ENCODE measurements at places on chromosomes 12 and 14.

DNA sequence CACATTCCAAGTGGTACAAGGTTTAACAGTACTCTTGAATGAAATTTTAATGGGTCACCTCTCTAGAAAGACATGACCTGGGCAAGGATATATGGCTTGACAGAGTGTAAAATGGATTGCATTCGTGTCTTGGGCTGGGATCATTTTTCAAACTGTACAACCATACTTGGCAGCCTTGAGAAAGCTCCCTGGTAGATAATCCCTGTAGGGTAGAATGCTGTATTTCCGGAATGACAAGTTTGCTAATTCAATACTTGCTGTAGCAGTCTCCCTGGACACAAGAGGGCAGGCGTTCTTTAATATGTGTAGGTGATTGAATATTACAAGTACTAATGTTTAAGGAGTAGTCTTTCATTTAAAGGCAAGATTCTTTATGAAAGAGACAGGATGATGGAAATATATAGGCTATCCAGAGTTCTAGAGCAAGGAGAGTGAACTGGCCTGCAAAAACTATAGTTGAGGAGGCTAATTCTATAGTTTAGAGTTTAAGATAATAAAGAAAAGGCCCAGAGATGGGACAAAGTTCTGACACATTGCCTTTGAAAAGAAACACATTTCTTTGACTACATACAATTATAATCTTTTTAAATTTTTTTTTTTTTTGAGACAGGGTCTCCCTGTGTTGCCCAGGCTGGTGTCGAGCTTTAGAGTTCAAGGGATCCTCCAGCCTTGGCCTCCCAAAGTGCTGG, 53.4 kb downstream of the PLBD1 start:
- peak; percentile 66 for DNase-seq
- H3K4me3 ChIP-seq, result no peak overlapping the region
- no peak overlapping the region for H3K27ac ChIP-seq
- H3K27me3 ChIP-seq, result no peaks in the 10 kb centered on the region
- no peaks in the 10 kb centered on the region for H3K36me3 ChIP-seq

DNA sequence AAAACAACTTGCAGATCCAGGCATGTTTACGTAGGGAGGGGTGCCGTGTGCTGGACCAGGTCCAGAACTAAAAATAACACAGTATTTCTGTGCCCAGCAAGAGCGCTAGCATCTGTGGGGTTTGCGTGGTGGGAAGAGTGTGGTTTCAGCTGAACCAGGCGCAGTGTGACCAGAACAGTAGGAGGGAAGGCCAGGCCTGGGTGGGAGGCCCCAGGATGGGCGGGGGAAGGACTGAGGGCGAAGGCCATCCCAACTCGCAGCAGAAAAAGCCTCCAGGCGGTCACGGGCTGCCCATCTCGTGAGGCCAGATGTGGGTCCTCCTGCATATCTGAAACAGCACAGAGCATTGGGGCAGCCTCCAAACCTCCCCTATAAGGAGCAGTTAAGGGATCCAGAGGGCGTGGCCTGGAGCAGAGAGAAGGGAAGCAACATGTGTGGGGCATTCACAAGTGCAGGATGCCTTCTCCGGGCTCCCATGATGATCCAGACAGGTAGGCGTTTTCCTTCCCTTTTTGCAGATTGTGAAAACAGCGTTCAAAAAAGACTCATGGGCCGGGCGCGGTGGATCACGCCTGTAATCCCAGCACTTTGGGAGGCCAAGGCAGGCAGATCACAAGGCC, 17.8 kb upstream of the CD9 start:
- no peak overlapping the region for H3K27ac ChIP-seq
- no peaks in the 10 kb centered on the region for H3K4me1 ChIP-seq
- H3K27me3 ChIP-seq, result no peaks in the 10 kb centered on the region
- H3K36me3 ChIP-seq, result no peaks in the 10 kb centered on the region
- H3K4me3 ChIP-seq, result no peak overlapping the region
- peak; percentile 52 for DNase-seq

- H3K4me1 ChIP-seq, result no peaks in the 10 kb centered on the region
- no peaks in the 10 kb centered on the region for H3K27me3 ChIP-seq
- no peaks in the 10 kb centered on the region for H3K36me3 ChIP-seq
- no peak for DNase-seq
Measured at GRCh38 chr12:65266408-65266807, 12.1 kb upstream of the MSRB3 start.

- H3K36me3 ChIP-seq, result no peaks in the 10 kb centered on the region
- H3K4me1 ChIP-seq, result no peaks in the 10 kb centered on the region
- no peak for DNase-seq
- no peak overlapping the region for H3K27ac ChIP-seq
- no peak overlapping the region for H3K4me3 ChIP-seq
Measured at GRCh38 chr14:32509632-32510187, 180.6 kb downstream of the AKAP6 start.

- H3K4me3 ChIP-seq, result no peak overlapping the region
- no peak for DNase-seq
- no peaks in the 10 kb centered on the region for H3K27me3 ChIP-seq
- no peak overlapping the region for H3K27ac ChIP-seq
Measured at GRCh38 chr12:58435647-58436046, 484.7 kb downstream of the LRIG3 start.

Data from endodermal cell (in vitro differentiated cells).